ENCODE measurements at places on chromosomes 7 and 10.
A peak's percentile ranks its signal among the peaks of the same experiment; 100 is the strongest.

GRCh38 chr10:22824520-22824919, 103.3 kb upstream of the ARMC3 start:
- DNase-seq = no peak

GRCh38 chr10:131983780-131984179, 2.1 kb upstream of the BNIP3 start:
- DNase-seq = no peak

GRCh38 chr10:130389906-130390305, 253.7 kb downstream of the GLRX3 start:
- no peak for DNase-seq

GRCh38 chr7:4706384-4707216, 24.5 kb downstream of the FOXK1 start:
- DNase-seq = no peak

- DNase-seq = no peak
Observed at GRCh38 chr7:95527033-95527775, 41.5 kb downstream of the ASB4 start.

- DNase-seq = no peak
Observed at GRCh38 chr7:4607311-4607729, 74.8 kb upstream of the FOXK1 start.

DNA sequence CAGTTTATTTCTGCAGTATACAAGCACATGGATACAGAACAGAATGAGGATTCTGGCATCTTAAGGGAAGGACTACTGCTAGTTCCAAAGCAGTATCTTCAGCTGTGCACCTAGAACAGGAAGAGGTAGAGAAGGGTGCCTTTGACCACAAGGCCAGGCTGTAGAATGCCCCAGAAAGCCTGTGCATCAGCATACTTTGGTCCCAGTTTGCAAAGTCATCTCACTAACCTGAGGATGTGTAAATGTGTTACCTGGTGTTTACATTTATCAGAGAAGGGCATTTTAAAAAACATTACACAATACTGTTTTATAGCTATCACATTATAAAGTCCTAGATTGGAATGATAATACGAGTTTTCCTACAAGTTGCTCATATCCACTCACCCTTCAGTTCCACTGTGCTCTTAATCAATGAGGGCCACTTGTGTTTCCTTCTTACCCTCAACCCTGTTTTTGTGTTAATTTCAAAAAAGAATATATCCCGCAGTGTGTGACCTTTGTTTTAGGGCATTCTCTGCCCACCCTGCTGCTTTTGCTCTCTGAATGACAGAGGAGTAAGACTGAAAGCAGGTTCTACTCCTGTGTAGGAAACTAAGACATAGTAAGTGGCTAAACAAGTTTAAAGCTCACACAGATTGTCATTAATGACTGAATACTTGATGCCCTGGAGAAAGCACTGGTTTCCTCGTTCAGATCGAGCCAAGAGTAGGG, 3.4 kb downstream of the SLC35G1 start:
- DNase-seq = no peak

DNA sequence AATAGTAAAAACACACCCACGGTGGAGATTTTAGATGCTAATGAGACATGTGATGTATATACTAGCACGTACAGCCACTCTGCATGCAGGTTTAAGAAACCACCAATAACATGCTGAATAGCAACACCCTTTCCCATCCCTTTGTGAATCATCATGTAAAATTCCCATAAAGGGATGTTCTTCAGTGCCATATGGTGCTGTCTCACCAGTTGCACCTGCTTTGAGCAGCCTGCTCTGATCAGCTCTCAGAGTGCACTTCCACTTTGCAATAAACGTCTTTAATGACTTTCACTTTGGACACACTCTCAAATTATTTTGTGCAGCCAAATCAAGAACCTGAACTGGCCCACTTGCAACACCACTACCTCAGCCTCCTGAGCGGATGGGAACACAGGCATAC, 615.0 kb downstream of the ANKRD7 start:
- DNase-seq = no peak

DNA sequence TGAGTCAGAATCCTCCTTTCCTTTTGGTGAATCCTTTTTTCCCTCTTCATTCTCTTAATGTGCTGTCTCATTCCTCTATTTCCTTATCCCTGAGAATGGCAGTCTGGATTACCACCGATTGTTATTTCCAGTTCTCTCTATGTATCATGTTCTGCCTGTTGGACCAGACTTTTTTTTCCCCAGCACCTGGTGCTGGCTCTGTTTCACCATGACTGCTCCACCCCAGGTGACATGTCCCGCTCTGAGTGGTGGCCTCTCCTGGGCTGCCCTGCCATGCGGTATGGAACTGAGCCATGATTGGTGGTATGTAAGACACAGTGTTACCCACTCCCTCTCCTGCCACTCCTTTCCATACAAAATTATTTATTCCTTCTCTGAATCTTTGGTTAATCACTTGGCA, 399.9 kb downstream of the GATA3 start:
- no peak for DNase-seq

GRCh38 chr10:36789974-36790373, 335.4 kb upstream of the ANKRD30A start:
- no peak for DNase-seq

DNA sequence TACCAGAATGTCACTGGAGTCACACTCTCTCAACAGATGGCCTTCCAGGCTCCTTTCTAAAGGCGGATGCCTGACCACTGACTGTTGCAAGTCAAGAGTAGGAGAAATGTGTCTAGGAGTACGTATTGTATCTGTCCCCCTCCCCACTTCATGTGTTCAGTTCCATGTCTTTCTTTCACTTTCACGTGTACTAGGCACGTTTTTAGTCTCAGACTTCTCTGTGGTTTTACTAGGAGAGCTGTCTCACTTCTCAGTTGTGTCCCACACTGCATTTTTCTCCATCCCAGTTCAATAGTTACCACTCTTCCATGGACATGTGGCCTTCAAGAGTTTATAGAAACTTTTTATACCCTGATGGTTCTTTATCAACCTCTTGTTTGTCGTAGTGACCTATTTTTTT, 893.0 kb downstream of the NRG3 start:
- no peak for DNase-seq

GRCh38 chr10:130990486-130990885, 321.0 kb downstream of the TCERG1L start:
- no peak for DNase-seq

DNA sequence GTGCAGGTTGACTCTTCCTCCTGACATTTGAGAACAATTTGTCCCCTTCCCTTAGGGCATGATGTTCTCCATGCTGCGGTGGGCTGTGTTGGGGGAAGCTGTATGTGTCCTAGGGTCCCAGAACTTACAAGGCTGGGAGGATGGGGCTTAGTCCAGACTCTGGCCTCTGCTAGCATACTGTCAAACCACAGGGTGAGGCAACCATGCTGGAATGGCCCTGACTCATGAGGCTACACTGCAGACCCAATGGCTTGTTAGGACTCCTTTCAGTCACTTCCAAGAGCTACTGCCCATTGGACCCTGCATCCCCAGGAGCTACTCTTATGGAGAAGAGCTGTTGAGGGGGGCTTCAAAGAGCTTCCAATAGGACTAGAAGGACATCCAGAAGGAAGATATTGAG, 20.1 kb upstream of the FAM170B start:
- no peak for DNase-seq

GRCh38 chr10:126225672-126226008, 162.6 kb downstream of the ADAM12 start:
- DNase-seq = no peak

DNA sequence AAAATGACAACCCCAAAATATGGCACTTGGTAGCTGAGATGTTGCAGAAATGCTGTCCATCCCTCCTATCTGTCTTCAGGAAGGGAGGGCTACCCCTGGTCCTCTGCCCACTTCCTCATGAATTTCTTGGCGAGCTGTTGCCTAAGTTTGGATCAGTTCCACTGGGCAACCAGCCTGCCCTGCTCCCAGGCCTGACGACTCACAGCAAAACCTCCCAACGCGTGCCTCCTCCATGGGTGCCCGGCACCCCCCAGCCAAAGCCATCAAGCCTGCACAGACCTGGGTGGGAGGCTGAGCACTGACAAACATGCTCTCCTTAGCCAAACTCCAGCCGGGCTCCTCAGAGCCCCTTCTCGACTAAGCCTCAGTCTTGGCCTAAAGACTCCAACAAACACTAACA, 8.9 kb downstream of the VSTM4 start:
- DNase-seq = no peak

DNA sequence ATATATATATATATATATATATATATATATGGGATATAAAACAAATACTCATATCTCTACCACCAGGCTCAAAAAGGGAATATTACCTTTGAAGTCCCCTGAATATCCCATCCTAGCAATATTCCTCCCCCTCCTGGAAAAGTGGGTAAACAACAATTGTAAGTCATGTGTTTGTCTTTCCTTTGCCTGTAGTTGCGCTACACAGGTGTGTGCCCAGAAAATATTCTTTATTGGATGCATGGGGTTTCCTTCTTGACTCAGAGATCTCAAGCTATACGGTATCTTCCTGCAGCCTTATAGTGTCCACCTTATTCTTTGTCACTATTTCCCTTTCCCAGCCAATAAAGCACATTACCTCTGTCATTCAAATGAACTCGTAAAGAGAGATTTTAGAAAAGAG, 54.2 kb downstream of the MET start:
- no peak for DNase-seq

DNA sequence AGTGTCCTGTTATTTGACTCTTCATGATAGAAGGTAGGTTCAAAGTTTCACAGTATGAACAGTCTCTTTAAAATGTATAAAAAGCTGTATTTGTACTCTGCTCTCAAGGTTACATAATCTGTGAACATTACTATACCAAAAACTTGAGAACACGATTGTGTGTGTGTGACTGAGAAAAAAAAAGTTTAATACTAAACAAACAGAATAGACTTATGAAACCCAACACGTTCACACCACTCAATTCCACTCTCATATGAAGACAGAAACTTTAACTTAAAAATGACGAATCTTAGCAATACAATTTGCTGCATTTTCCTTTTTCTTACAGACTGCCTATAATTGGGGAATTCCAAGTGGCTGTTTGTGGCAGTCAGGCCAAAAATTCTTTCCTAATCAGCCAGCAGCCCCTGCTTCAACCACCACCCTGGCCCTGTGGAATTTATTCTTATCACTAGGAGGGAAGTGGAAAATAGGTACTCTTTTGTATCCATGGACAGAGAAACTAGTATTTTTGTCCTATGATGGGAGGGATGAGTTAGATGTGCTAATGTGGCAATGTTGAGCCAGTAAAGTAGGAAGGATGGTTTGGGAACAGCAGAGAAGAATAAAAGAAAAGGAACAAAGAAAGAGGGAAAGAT, 42.8 kb downstream of the MINDY3 start:
- no peak for DNase-seq

- no peak for DNase-seq
Observed at GRCh38 chr7:156667110-156667426, 26.5 kb downstream of the RNF32 start.

DNA sequence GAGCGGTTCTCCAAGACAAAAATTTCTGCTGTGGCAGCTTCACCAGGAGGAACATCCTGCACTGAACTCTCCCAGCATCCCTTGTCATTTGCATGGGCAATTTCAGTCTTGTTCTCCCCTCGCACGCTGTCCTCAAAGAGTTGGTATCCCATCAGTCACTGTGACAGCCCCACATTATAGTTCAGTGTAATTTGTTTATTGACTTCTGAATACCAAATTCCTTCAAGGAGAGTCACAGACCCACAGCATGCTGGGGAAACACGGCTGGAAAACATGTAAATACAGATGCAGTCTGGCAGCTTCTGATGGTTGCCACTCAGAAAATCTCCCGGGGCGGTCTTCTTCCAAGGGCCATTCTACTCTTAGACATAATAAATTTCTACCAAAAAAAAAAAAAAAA, 151.0 kb upstream of the NEBL start:
- DNase-seq = no peak

- no peak for DNase-seq
Observed at GRCh38 chr7:232410-233248, 40.3 kb downstream of the FAM20C start.

- peak; percentile 33 for DNase-seq
Observed at GRCh38 chr7:148699024-148699781, 500 bp downstream of the CUL1 start.

GRCh38 chr10:129552119-129552518, 85.1 kb downstream of the MGMT start:
- no peak for DNase-seq

- no peak for DNase-seq
Observed at GRCh38 chr10:6020826-6021225, 41.3 kb downstream of the IL2RA start.

DNA sequence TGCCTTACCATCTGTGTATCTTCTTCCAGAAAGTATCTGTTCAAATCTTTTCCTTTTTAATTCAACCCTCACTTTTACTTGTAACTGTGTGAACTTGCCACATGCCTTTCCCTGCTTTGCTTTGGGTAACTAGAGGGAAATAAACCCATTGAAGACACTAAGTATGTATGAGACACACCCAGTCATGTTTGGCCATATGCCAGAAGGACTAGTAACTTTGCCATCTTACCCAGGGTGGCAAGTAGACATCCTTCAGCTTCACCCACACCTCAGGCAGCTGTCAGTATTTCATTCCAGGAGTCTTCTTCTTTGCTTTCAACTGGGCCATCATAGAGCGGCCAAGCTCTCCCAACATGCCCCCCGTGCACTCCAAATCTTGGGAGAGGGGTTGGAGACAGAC, 323.1 kb downstream of the TNS3 start:
- no peak for DNase-seq

- DNase-seq = no peak
Observed at GRCh38 chr10:70982443-70982842, 94.1 kb upstream of the PCBD1 start.

DNA sequence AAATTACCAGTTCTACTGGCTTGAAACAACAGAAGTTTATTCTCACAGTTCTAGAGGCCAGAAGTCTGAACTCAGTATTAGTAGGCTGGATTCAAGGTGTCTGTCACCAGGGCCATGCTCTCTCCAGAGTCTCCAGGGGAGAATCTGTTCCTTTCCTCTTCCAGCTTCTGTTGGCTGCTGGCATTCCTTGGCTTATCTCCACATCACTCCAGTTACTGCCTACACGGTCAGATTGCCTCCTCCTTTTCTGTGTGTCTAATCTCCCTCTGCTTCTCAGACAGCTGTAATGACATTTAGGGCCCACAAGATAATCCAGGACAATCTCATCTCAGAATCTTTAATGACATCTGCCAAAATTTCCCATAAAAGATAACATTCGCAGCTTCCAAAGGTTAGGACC, 36.6 kb downstream of the MAPK8 start:
- no peak for DNase-seq

- no peak for DNase-seq
Observed at GRCh38 chr10:67819768-67820204, 18.2 kb downstream of the DNAJC12 start.

GRCh38 chr7:50632561-50633413, 67.6 kb upstream of the DDC start:
- DNase-seq = peak; percentile 21

DNA sequence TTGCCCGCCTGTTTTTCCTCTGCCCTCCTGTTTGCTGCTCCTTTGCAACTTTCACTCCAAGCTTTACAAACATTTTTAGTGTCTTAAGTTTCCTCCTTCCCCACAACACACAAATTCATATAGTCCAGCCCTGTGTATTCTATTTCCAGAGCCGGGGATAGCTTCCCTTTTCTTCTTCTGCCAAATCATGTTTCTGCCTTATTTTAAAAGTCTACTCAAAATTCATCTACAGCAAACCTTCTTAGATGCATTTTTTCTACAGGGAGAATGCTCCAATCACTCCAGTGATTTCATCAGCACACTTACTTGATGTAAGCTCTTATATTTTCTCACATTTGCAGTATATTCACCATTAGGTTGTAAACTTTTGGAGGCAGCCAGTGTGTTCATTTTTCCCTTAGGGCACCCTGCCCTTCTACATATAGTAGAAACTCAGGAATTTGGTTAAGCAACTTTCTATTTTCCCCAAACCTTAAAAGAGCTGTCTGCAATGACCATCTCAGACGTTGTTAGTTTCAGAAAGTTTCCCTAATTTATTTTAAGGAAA, 12.4 kb upstream of the ACTA2 start:
- DNase-seq = no peak

Measured in stimulated activated CD8-positive, alpha-beta memory T cell treated with anti-CD3 and anti-CD28 coated beads, Interleukin-7, amount 100 ng/mL, for 4 hours (primary cell).